ENCODE measurements at places on chromosomes 5 and 9. TPM values are rescaled to one million over a fixed set of nuclear protein-coding genes. Genes with fewer than 3 reads are reported as not detected.

GRCh38 chr5:154677921-154678320 is 77.3 kb upstream of the LARP1 start:
- H3K27me3 ChIP-seq = no peaks in the 10 kb centered on the region
- no peak overlapping the region for H3K4me3 ChIP-seq
- H3K36me3 ChIP-seq = no peaks in the 10 kb centered on the region
- H3K27ac ChIP-seq = peak overlapping the region; percentile 21

- peaks cover 6% of the 10 kb centered on the region for H3K4me1 ChIP-seq
- no peak overlapping the region for H3K4me3 ChIP-seq
- no peaks in the 10 kb centered on the region for H3K27me3 ChIP-seq
- DNase-seq = no peak
These were observed 59.4 kb downstream of the SIL1 start for GRCh38 chr5:139138809-139139208.

The IFNA2 gene
- total RNA-seq = not detected

The S1PR3 gene
- 7.1 TPM for total RNA-seq

The CDKN2B-AS1 gene
- total RNA-seq = 0.21 TPM

DNA sequence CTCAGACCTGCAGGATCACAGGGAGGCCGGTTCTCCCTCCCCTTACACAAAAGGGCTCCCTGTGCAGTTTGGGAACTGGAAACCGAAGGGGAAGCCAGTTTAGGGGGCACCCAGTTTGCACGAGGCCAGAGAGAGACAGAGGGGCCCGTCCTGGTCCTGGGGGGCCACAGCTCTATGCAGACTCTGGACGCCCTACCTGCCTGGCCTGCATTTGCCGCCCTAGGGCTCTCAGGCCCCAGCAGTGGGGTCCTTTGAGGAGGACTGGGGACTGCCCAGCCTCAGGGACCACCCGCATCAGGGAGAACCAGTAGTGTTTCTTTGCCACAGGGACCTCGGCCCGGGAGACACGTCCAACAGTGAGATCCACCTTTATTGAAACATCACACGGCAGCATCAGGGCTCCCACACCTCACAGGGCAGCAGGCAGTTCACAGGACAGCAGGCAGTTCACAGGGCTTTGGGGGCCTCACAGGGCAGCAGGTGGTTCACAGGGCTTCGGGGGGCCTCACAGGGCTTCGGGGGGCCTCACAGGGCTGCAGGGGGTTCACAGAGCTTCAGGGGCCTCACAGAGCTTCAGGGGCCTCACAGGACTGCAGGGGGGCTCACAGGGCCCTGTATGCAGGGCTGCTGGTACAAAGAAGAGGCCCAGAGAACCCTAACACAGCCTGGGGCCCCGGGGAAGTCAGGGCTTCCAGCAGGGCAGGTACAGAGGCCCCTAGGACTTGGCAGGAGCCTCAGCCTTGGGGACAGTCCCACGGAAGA is 648 bp upstream of the NSMF start:
- no peaks in the 10 kb centered on the region for H3K27me3 ChIP-seq
- H3K4me3 ChIP-seq = peak overlapping the region; percentile 14
- no peak for DNase-seq
- H3K27ac ChIP-seq = no peak overlapping the region
- peaks cover 1% of the 10 kb centered on the region for H3K4me1 ChIP-seq
- H3K36me3 ChIP-seq = peaks cover 3% of the 10 kb centered on the region

DNA sequence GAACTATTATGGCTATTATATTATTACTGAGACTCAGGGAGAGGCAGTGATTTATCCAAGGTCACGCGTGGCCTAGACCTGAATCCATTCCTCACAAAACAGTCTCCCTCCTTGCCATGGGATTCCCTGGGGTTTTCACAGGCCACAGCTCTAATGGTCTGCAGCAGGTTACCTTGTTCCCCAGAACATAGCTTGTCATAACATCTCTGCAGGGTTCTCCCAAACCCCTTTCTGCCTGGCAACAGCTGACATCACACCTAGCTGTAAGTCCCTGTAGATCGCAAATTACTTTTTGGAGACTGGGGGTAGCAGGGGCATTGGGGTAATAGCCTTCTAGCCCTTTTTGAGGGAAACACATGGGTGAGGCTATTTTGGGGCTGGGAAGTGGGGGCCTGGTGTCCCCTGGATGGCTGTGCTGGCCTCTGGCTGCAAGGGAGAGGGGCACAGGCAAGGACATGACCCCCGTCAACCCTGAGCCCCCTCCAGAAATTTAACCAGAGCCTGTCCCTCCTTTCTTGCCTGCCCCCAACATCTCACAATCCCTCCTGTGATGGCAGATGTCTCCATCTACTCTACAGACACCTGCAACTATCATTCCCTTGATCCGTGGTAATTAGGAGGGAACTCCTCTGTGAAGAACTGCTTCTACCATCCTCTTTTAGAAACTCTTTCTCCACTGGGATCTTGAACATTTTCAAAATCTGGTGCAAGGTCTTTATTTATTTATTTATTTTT is 1.3 kb downstream of the CD74 start:
- DNase-seq = no peak
- peak overlapping the region; percentile 92 for H3K27ac ChIP-seq
- H3K27me3 ChIP-seq = no peaks in the 10 kb centered on the region
- H3K4me1 ChIP-seq = peaks cover 39% of the 10 kb centered on the region
- H3K36me3 ChIP-seq = no peaks in the 10 kb centered on the region

The MVB12B gene
- total RNA-seq = 5.7 TPM

DNA sequence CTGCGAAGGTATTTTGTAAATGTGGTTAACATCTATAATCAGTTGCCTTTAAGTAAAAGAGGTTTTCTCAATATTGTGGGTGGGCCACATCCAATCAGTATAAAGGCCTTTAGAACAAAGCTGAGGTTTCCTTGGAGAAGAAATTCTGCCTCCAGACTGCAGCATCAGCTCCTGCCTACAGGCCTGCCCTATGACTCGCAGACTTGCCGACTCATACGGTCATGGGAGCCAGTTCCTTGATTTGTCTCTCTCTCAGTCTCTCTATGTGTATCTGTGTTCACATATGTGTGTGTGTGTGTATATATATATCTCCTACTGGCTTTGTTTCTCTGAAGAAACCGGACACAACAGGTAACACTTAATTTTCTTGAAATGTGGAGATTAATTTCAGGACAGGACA is 45.3 kb downstream of the SLC36A1 start:
- H3K36me3 ChIP-seq = peaks cover 14% of the 10 kb centered on the region
- no peak overlapping the region for H3K4me3 ChIP-seq
- H3K4me1 ChIP-seq = peaks cover 31% of the 10 kb centered on the region
- no peak for DNase-seq
- peak overlapping the region; percentile 2 for H3K27ac ChIP-seq

DNA sequence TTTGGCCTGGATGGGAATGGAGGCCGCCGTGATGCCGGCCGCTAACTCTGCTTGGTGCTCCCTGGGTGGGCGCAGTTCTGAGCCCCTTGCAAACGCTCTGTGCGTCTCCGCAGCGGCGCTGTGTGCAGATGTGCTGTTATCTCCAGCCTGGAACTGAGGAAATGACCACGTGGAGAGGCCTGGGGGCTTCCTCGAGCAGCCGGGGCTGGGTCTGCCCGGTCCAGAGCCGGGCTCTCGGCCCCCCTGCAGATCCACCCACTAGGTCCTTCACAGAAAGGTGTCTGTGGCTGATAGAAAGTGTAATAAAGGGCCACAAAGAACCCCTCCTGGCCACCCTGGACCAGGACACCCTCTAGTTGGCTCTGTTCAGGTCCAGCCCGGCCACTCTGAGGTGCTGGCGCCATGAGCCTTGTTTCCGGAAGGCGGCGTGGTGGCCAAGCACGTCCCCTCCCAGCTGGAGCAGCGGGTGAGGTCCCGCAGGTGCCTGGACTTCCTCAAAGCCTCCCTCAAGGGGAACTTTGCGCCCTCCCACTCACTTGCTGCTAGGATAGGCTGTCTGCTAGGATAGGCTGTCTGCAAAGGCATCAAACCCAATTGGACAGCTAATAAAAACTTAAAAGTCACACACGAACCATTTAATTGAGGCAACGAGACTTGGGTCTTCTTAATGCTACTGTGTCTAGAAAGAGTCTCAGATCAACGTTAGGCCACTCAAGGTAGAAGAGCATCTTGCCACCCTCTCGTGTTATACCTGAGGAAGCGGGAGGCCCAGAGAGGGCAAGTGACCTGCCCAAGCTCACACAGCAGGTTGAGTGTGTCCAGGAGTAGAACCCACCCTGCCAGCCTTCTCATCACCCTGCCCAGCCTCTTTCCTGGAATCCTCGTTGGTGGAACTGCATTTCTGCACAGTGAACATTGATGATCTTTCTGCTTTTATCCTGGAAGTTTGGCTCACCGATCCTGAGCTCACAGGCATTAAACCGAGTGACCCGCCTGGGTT is 109.3 kb upstream of the FCN2 start:
- H3K27me3 ChIP-seq = no peaks in the 10 kb centered on the region
- no peak overlapping the region for H3K27ac ChIP-seq
- no peaks in the 10 kb centered on the region for H3K36me3 ChIP-seq

The EGFLAM gene
- total RNA-seq = 1.1 TPM

The SPATA31D4 gene
- not detected for total RNA-seq

The C8G gene
- total RNA-seq = 0.85 TPM

GRCh38 chr9:16413509-16414016 is 456.9 kb downstream of the BNC2 start:
- H3K36me3 ChIP-seq = peaks cover 16% of the 10 kb centered on the region
- no peak for DNase-seq
- H3K27ac ChIP-seq = no peak overlapping the region
- H3K4me1 ChIP-seq = peaks cover 34% of the 10 kb centered on the region
- no peak overlapping the region for H3K4me3 ChIP-seq

DNA sequence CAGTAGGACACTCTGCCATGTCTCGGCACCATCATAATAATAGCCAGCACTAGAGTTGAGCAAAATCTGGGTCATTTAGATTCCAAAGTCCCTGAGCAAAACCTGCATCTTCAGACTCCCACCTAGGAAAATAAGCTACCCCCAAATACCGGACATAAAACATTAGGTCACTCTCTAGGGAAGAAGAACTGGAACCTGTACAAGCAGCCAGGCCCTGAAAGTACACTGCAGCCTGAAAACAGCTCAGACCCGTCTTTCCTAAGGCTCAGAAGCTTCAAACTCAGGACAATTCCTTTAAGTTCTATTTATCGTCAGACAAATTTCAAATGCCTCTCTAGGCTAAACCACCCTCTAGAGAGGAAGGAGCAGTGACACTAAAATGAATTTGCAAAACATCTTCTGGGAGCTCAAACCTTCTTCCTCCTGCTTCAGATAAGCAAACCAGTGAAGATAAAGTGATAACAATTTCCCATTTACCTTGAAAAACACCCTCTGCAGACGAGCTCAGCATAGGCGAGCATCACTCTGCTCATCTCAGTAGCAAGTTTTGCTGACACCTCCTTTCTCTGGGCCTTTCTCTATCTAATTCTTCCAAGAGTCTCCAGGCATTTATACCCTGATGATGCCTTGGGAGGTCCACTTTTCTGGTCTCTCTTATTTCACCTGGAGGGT is 34.0 kb downstream of the ADAM19 start:
- H3K4me1 ChIP-seq = peaks cover 19% of the 10 kb centered on the region
- H3K27ac ChIP-seq = no peak overlapping the region
- no peaks in the 10 kb centered on the region for H3K27me3 ChIP-seq
- no peak for DNase-seq
- no peak overlapping the region for H3K4me3 ChIP-seq

GRCh38 chr5:147015405-147015804 is 136.8 kb upstream of the PPP2R2B start:
- no peak for DNase-seq
- no peaks in the 10 kb centered on the region for H3K36me3 ChIP-seq
- no peak overlapping the region for H3K27ac ChIP-seq

DNA sequence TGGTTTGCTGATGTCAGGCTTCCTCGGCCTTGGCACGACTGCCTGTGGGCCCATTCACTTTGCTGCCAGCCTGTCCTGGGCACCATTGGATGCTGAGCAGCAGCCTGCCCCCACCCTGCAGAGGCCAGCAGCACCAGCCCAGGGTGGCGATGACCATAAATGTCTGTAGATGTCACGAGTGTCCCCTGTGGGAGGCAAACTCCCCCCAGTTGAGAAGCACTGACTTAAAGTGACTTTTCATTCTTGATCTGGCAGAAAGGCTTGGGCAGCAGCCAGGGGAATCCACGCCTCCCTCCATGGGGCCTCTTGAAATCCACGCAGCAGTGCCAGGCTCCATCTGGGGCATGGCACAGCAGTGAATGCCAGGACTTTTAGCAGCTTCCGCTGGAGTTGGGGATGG is 21.8 kb downstream of the IRX4 start:
- H3K27ac ChIP-seq = no peak overlapping the region
- H3K4me3 ChIP-seq = no peak overlapping the region
- no peaks in the 10 kb centered on the region for H3K27me3 ChIP-seq
- H3K36me3 ChIP-seq = no peaks in the 10 kb centered on the region
- no peaks in the 10 kb centered on the region for H3K4me1 ChIP-seq

DNA sequence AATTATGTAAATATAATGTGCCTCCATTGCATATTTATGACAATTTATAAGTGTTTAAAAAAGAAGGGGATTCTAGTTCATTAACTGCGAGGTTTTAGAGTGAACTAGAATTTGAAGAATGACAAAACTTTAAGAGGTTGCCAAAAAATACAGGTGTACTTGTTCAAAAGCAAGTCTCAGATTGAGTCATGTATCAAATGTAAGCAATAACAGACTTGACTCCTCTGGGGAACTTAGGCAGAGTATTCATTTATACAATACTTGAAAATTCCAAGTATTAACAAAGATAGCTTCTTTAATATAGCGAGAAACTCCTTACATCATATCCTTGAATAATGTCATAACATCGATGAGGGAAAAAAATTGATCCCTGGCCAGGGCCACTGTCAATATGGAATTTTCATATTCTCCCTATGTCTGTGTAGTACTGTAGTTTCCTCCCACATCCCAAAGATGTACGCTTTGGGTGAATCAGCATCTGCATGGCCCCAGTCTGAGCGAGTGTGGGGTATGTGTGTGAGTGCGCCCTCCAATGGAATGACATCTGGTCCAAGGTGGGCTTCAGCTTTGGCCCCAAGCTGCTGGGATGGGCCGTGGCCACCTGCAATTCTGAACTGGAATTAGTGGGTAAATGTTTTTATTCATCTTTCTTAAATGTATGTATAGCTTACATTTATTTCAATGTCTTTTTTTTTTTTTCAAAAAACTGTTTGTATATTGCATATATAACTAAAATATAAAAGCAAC is 70.1 kb downstream of the RIC1 start:
- H3K36me3 ChIP-seq = no peaks in the 10 kb centered on the region
- no peak overlapping the region for H3K4me3 ChIP-seq
- no peaks in the 10 kb centered on the region for H3K27me3 ChIP-seq
- no peak for DNase-seq

The SCGB3A2 gene
- total RNA-seq = 57.3 TPM

GRCh38 chr5:126410623-126411022 is 12.6 kb upstream of the GRAMD2B start:
- no peak overlapping the region for H3K4me3 ChIP-seq
- peaks cover 5% of the 10 kb centered on the region for H3K36me3 ChIP-seq
- no peaks in the 10 kb centered on the region for H3K4me1 ChIP-seq

The IL7R gene
- total RNA-seq = 0.57 TPM

GRCh38 chr9:108397286-108397685 is 458.5 kb downstream of the ACTL7B start:
- H3K4me3 ChIP-seq = no peak overlapping the region
- H3K36me3 ChIP-seq = peaks cover 4% of the 10 kb centered on the region
- H3K27me3 ChIP-seq = no peaks in the 10 kb centered on the region
- H3K4me1 ChIP-seq = 0 out of 2 replicates have a peak, but pooled peaks cover 4% of the 10 kb centered on the region

- no peak for DNase-seq
- H3K36me3 ChIP-seq = no peaks in the 10 kb centered on the region
- no peak overlapping the region for H3K27ac ChIP-seq
- no peak overlapping the region for H3K4me3 ChIP-seq
- H3K27me3 ChIP-seq = no peaks in the 10 kb centered on the region
- H3K4me1 ChIP-seq = peaks cover 25% of the 10 kb centered on the region
These were observed 104.9 kb downstream of the MARCHF3 start for GRCh38 chr5:126925482-126925881.

Data from WTC11 (cell line).